ENCODE measurements at places on chromosomes 2 and 18.

- DNase-seq: peak; percentile 6
Observed at GRCh38 chr2:235746257-235746934, 252.6 kb downstream of the AGAP1 start.

DNA sequence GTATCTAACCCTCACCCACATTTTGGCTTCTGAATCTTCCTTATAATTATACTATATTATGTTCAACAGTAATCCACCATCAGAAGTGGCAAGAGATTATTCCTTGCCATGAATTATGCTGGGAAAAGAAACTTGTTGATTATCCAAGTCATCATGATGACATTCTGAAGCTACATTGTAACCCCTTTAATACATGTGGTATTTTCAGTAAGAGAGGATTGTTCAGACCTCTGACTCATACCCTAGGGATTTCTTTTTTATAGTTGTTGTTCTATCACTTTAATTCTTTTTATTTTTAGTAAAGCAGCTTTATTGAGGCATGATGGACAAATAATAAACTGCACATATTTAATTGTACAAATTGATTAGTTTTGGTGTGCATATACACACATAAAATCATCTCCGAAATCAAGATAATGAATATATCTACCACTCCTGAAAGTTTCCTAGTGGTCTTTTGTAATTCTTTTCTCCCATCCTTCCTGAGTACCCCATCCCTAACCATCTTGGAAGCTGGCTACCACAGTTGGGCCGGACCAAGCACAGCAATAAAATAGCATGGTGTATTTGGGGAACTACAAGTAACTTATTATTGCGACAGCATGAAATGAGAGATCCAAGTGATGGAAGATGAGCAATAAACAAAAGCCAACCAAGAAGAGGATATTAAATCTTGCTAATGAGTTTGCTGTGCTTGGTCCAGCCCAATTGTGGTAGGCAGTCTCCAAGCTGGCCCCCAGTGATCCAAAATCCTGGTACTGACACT, 159.9 kb downstream of the BARD1 start:
- DNase-seq: no peak

DNA sequence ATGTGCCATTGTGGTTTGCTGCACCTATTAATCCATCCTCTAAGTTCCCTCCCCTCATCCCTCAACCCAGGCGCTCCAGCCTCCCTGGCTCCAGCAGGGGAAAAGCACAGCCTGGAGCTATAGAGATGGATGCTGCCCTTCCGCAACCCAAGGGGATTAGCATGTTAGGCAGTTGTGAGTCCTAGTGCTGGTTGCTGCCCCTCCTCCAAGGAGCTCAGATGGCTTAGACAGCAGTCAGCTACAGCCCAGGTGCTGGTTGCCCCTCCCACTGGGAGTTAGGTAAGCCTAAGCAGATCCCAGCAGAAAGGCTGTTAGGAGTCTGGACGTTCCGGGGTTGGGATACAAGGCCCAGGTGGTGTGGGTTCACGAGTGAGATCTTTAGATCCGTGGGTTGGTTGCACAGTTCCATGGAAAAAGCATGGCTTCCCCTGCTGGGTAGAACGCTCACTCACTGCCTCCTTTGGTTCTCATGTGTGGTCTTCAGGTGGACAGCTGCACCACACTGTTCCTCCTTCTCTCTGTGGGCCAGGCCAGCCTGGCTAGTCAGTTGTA, 446.1 kb downstream of the ZNF804A start:
- DNase-seq: no peak

GRCh38 chr2:68413466-68413865, 48.4 kb downstream of the PLEK start:
- no peak for DNase-seq

- DNase-seq: no peak
Observed at GRCh38 chr2:31334311-31335026, 80.1 kb downstream of the XDH start.

GRCh38 chr2:63440612-63441011, 147.7 kb downstream of the WDPCP start:
- no peak for DNase-seq

DNA sequence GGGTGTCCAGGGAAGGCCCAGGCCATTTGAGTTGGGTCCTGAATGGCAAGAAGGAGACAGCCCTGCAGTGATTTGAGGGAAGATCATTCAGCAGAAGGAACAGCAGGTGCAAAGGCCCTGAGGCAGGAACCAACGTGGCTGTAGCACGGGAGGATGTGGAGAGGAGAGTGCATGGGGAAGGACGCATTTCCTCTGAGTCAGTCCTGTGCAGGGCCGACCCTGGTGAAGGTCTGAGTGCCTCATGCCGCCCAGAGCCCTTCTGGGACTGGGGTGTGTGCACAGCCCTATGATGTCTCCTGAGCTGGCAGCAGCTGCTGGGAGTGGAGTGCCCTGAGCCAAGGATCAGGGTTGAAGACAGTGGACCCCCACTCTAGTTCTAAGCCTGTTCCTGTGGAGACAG, 17.9 kb upstream of the ARHGEF4 start:
- no peak for DNase-seq

DNA sequence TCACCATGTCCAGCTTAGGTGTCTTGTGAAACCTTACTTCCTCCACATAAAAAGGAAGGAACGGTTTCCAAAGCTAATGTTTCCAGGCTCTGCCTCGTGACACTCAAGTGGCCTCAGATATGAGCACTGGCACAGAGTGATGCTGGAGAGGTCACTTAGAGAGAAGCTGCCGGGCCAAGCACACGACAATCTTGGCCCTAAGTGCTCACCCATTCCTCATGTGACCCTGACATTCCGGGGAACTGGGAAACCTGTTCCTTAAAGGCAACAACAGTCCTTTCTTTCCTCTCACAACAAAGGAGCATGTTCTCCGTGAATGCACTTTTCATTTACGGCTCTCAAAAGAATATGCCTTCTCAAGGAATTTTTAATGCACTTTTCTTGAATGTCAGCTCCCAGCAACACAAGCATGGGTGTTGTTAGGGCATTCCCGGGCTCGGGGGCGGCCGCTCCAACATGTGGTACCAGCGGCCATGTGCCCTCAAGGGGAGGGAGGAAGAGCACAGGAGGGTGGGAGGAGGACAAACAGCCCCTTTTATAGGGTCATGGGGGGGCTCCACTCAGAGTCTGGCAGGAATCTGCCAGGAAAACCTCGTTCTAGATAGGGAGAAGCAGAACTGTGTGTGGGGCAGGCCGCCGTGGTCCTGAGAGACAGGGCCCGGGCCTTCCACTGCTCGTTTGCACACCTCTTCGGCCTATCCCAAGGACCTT, 118.6 kb downstream of the MBP start:
- DNase-seq: no peak

GRCh38 chr2:164522561-164522981, 98.7 kb downstream of the GRB14 start:
- no peak for DNase-seq

DNA sequence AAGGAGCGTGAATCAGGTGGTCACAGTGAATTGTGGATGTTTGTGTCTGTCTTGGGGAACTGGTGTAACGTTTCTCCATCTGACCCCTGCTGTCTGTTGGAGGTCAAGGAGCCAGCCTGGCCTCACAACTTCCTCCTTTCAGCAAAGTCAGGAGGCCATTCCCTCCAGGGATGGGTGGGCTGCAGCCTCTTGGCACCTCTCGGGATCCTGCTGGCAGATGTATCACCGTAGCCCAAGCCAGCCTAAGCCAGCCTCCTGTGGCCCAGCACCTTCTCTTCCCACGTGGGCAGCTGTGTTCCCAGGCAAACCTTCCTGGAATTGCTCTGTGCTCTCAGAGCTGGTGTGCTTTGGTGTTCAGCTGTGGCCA, 30.5 kb downstream of the HPCAL1 start:
- DNase-seq: no peak
